ENCODE measurements at places on chromosomes 3 and 15.

DNA sequence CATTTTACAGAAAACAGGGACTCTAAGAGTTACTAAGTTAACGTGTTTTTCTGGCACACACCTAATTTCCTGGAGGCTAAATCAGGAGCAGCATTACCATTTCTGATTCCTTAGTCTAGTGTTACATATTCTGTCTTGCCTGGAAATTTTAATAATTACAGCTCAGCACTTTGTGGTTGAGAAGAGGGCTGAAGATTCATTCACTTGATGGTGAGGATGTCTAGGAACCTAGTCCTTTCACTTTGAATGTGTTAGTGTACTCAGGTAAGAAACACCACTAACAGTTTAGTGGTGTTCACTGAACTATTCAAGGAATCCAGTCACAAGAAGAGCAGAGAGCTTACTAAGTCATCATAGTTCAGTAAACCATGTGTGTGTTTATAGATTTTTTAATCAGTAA, 102.8 kb downstream of the STT3B start:
- DNase-seq = no peak

GRCh38 chr15:57215326-57215725, 161.0 kb upstream of the CGNL1 start:
- no peak for DNase-seq

GRCh38 chr3:46221938-46222337, 13.8 kb upstream of the CCR1 start:
- DNase-seq = no peak

DNA sequence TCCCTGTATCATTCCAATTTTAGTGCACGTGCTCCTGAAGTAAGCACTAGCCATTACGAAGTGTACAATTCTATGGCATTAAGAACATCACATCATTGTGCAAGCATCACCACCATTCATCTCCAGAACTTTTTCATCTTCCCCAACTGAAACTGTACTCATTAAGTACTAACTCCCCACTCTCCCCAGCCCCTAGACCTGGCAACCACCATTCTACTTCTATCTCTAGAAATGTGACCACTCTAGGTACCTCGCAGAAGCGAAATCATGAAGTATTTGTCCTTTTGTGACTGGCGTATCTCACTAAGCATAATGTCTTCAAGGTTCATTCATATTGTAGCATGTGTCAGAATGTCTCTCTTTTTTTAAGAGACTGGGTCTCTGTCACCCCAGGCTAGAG, 11.4 kb downstream of the PPP1R2 start:
- DNase-seq = no peak

DNA sequence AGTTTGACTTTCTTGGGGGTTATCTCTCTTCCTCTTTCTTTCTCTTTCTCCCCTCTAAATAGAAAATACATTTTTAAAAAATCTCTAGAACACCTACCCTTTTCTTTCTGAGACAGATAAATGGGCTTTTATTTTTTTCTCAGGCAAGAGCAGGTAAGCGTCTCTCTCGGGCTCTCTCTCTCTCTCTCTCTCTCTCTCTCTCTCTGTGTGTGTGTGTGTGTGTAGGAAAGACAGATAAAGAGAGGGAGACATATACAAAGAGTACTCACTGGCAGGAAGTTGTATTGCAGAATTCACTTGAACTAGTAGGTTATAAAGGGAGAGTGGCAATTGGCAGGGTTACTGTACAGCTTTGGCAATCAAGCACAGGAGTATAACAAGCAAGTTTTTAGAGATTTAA, 118.1 kb upstream of the LSAMP start:
- no peak for DNase-seq

DNA sequence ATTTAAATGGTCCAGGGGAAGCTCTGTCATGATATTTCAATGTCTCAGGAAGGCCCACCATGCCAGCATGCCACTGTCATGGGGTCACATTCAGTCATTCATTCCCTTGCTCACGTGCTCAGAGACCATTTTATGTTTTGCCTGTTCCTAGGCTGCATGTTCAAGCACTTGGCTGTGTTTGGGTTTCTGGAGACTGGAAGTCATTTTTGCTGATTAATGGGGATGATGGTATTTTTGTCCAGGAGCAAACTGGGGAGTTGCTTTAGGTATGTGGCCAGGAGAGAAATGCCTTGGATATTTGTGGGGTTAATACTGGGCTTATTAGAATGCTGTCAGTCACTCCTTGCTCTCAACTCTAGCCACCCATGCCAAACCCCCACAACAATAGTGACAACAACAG, 303.5 kb downstream of the PTPRG start:
- no peak for DNase-seq

DNA sequence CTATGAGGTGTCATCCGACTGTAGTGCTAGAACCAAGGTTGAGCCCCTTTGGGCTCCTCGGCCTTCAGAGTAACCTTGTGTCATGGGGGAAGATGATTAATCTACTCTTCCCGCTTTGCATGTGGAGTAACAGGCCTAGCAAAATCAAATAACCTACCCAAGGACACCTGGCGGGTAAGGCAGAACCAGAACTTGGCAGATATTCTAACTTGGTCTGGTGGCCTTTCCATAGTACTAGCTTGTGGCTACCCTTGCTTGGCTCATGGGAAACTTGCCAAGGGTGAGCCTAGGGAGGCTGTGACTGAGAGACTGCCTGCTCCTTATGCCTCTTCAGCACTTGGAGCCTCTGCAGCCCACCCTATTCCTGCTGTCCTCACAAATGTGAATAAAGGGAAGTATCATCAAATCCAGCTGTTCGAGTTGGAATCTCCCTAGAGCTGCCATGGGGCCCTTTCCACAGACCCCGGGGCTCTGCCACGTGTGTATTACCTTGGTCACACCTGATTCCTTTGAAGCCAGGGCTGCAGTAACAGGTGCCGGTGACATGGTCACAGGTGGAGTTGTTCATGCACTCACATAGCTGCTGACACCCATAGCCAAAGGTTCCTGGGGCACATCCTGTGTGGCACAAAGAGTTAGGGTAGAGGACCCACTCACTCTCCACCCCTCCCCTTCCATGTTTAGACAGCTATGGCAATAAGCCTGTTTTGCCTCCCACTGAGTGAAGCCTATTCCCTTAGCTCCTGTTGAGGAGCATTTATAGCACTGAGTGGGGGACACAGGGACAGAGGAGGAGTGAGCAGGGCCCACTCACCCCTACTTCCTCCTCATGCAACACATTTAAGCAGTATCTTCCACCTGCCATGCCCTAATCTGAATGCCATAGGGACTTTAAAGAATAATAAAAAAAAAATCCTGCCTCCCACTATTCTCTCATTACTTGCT, 46.0 kb downstream of the RAB11A start:
- no peak for DNase-seq
